Memory B cell (primary cell): ENCODE measurements at places on chromosomes 11 and 22.
A peak's percentile ranks its signal among the peaks of the same experiment; 100 is the strongest.

- DNase-seq = no peak
These were observed 3.4 kb upstream of the ASCL2 start for GRCh38 chr11:2273771-2274170.

- DNase-seq = no peak
These were observed 3.8 kb downstream of the ABCG4 start for GRCh38 chr11:119152604-119153003.

GRCh38 chr11:61589961-61590360 lies 9.1 kb upstream of the SYT7 start:
- no peak for DNase-seq

DNA sequence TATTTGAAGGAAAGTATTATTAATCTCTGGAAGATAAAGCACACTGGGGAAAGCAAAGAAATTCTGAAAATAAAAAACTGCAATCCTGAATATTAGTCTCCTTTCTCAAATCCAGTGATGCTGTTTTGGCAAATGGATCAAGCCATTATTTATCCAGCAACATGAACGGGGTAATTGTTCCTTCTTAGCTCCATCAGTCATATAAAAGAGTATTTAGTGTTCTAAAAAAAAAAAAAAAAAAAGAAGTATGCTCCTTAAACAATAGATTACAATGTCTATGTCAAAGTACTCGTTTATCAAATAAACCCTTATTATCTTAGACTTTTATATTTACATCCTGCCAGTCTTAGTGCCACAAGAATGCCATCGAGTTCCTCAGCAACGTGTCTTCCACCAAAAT lies 1.3 kb downstream of the RDX start:
- DNase-seq = no peak

- DNase-seq = no peak
These were observed 79.4 kb downstream of the PRR5L start for GRCh38 chr11:36375353-36376008.

DNA sequence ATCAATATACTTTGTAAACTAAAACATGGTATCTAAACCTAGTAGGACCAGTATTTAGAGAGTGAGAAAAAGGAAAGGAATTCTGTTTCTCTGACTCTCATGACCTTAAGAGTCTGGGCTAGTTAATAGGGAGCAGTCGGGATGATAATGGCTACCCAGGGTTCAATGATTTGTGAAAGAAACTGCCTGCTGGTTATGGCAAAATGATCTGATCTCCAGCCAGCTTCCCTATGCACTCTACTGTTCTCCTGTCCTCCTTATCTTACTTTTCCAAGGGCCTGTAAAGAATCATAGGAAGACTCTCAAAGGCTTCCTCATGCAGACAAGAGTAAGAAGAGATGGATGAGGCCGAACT lies 193.1 kb upstream of the PITPNB start:
- no peak for DNase-seq

- DNase-seq = no peak
These were observed 31.4 kb downstream of the PPM1F start for GRCh38 chr22:21921184-21921721.

- no peak for DNase-seq
These were observed 277.3 kb downstream of the CASP12 start for GRCh38 chr11:104620991-104621390.

DNA sequence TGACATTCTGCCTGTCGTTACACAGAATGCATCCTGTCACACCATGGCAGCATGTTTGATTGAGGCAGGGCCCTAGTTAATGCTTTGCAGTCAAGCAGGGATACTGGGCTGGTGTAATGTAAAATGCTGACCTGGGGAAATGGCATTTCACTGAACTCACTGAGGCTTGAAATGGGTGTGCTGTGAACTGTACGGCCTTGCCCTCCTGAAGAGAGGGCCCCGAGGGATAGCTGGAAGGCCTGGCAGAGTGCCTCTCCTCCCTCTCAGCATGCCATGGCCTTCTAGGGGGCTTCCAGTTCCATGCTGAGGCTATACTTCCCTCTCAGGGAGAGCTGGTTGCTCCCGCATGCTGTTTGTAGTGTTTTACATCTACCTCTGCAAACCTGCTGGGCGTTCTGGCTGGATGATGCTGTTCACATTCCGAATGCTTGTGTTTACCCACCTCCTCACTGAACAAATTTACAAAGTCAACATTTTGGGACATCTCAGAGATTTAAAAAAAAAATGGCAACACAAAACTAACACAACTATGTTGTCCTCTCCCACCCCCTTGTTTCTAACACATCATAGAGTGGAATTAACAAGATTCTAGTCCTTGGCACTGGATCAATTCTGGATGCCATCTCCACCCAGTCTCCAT lies 416.7 kb upstream of the CADM1 start:
- no peak for DNase-seq

DNA sequence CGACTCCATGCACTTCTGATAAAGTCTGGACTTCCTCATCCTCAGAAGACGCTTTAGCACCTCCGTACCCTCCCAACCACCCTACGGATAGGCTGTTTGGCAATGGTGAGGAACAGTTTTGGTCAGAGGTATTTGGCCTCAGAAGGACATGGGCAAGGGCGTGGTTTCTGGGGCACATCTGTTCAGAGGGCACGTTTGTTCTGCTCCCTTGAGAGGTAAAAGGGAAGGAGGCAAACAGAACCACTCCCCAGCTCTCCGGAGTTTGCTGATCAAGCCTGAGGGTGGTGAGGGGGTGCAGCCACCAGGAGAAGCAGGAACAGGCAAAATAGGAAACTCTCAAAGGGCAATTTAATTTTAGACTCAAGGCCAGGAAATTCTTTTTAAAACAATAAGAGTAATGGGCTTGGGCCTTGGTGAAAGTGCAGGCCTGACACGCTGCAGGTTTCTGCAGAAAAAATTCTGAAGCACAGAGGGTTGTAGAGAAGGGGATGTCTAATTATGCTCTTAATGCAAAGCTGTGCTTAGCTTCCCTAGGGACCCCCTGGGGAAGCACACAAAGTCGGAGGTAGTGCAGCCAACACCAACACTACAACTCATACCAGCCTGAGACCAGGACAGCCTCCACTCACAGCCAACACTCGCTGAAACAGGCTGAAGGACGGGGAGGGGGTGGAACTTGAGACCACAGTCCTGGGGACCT lies 23.3 kb downstream of the ETS1 start:
- peak; percentile 34 for DNase-seq

GRCh38 chr11:119103793-119104192 lies 2.1 kb upstream of the DPAGT1 start:
- DNase-seq = no peak

DNA sequence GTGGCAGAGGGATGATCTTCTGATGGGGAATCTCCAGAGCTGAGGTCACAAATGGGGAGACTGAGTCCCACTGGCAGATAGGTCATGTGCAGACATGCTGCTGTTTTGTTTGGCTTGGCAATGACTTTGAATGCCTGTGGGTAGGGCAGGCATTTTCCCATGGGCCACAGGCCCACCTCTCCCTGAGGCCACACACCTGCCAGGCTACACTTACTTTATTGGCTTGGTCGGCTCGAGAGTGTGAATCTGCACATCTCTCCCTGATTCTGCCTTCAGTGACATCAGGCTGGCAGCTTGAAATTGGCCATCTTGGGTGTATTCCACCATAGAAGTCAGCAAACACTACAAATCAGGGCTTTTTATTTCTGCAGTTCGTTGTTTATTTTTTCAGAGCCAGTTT lies 91.5 kb downstream of the GRIK4 start:
- no peak for DNase-seq

- DNase-seq = no peak
These were observed 7.6 kb upstream of the TBC1D22A start for GRCh38 chr22:46754826-46755225.

- DNase-seq = no peak
These were observed 412.7 kb downstream of the SOX6 start for GRCh38 chr11:15943418-15944197.

GRCh38 chr11:9057007-9057406 lies 34.4 kb downstream of the SCUBE2 start:
- DNase-seq = no peak

DNA sequence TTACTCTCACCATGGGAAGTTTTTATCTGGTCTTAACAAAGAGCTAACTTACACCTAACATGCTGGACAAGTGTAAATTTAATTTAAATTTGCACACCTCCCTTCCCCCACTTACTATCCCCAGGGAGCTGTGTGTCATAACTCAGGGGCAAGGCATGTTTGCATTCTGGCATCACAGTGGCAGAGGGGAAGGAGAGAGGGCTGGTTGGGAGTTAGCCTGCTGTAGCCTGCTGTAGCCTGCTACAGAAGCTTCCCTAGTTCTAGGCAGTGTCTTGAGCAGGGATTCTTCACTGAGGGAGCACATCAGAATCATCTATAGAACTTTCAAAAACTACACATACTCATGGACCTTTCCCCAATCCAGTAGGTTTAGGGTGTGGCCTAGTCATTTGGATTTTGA lies 49.3 kb upstream of the PAX6 start:
- DNase-seq = no peak

DNA sequence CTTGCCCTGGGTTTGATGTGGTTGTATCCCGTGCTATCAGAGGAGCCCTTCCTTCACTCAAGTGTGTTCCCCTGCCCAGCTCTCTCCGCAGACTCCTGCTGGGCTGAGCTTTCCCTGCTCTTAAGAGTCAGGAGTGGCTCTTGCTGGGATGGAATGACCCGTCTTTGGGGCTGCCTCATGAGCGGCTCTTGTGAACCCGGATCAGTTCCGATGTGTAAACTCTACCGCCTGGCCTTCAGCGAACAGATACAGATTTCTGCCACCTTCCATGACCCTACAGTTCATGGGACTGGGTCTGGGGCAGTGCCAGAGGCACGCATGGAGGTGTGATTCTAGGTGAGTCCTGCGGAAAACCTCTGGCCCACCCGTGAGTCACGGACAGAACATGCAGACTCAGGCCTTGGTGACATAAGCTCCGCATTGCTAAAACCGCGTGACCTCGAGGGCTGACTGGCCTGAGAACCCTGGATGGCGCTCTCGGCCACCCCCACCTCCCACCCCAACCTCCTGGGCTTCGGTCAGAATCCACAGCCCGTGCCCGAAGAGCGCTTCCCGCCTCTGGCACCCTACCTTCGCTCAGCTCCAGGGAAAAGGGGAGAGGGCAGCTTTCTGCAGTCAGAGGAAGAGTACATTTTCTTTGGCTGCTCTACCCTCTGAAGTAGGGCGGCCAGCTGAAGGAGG lies 1.3 kb upstream of the ZBTB16 start:
- DNase-seq = no peak

DNA sequence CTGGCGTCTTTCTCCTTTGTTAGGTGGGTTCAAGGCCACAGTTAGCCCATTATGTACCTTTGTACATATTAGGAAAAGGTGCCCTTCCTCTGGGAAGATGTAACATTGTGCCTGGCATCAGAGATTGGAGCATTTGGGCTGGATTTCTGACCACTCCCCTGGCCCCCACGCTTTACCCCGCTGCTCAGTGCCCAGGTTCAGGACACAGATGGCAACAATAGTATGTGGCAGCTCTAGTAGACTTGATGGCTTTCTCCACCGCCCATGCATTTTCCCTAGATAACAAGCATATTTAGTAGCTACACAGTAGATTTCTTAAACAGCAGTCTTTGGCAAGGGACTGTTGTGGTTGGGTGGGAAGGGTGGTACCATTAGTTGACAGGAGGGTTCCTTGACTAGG lies 53.1 kb downstream of the YAP1 start:
- no peak for DNase-seq

- no peak for DNase-seq
These were observed 186.4 kb downstream of the BLID start for GRCh38 chr11:121929581-121929980.

DNA sequence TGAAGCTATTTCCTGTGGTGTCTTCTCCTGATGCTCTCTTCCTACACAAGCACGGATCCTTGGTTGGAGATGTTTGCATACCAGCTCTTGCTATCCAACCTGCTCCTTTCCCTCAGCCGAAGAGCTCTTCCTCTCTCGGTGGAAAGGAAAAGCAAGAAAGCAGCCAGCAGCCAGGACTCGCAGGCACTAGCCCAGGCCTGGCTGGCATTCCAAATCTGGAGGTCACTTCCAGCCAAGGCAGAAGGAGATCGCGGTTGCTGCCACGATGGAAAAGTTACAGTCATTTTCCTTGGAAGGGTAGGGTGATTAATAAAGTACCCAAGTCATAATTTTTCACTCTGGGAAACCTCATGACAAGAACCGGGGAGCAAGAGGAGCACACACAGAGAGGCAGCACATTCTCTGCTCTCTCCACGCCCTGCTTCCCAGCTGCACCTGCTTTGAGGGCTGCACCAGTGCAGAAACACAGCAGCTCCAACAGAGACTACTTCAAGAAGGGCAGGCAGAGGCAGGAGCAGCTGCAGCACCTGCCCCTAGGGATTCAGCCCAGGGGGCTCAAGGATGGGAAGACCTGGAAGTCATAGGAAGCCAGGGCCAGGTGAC lies 399.3 kb downstream of the CADM1 start:
- no peak for DNase-seq

- no peak for DNase-seq
These were observed 22.9 kb downstream of the MUC15 start for GRCh38 chr11:26549176-26549575.

DNA sequence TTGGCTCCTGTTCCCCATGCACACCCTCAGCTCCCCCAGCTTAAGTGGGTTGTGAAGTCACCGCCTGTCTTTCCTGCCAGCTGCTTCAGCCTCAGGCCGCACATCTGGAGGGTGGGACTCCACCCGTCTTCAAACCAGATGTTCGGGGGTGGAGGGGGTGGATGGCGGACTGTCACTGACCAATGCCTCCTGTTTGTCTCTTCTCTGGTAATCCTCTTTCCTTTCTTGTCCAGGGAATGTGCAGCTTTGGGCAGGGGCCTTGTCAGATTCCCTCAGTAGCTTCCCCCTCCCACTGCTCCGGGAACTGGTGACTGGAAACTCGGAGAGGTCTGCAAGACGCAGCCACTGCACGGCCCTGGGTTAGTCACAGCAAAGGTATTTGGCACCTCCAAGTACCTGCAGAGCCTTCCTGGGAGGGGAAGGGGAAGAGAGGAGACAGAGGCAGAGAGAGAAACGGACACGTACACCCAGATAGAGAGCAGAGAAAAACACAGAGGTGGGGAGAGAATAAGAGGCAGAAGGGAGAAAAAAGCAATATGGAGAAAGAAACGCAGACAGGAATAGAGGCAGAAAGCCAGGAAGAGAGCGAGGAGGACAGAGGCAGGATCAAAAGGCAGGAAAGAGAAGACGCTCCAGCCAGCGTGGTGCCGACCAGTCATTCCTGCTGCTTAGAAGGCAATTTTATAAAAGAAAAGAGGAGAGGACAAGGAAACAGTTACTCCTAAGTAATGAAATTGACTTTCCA lies 56.1 kb upstream of the TIMP3 start:
- DNase-seq = no peak

- DNase-seq = no peak
These were observed 127.2 kb downstream of the MAML2 start for GRCh38 chr11:96215826-96216225.
